IgD-negative memory B cell (primary cell): ENCODE measurements at places on chromosomes 6 and 20. TPM values are rescaled to one million over a fixed set of nuclear protein-coding genes. Genes with fewer than 3 reads are reported as not detected.

BEND6 gene
- not detected for polyA plus RNA-seq

SLA2 gene
- 0.68 TPM for polyA plus RNA-seq

ERVFRD-1 gene
- polyA plus RNA-seq, result not detected

ASIP gene
- not detected for polyA plus RNA-seq

PHACTR3 gene
- not detected for polyA plus RNA-seq

CCR6 gene
- polyA plus RNA-seq, result 79.3 TPM

SUN5 gene
- polyA plus RNA-seq, result not detected

BMP7 gene
- polyA plus RNA-seq, result not detected

RBPJL gene
- not detected for polyA plus RNA-seq

PRND gene
- polyA plus RNA-seq, result 0.06 TPM

RPS6KA2 gene
- polyA plus RNA-seq, result 4.9 TPM

ADGB gene
- polyA plus RNA-seq, result not detected

LGSN gene
- polyA plus RNA-seq, result not detected

DEFB124 gene
- not detected for polyA plus RNA-seq

C6orf58 gene
- polyA plus RNA-seq, result not detected

TDP2 gene
- polyA plus RNA-seq, result 38.3 TPM

KCNK15 gene
- not detected for polyA plus RNA-seq

OOEP gene
- polyA plus RNA-seq, result 0.79 TPM

CST4 gene
- polyA plus RNA-seq, result not detected

CD93 gene
- polyA plus RNA-seq, result not detected

EDEM2 gene
- 51.9 TPM for polyA plus RNA-seq

ERMARD gene
- 9.0 TPM for polyA plus RNA-seq

TAAR5 gene
- not detected for polyA plus RNA-seq

FGD2 gene
- 99.8 TPM for polyA plus RNA-seq

RFX6 gene
- not detected for polyA plus RNA-seq

RIMS1 gene
- polyA plus RNA-seq, result not detected

NMBR gene
- polyA plus RNA-seq, result not detected
